ENCODE measurements at places on chromosomes 4 and X. TPM values are rescaled to one million over a fixed set of nuclear protein-coding genes. Genes with fewer than 3 reads are reported as not detected.

Gene KLB
- not detected for total RNA-seq

DNA sequence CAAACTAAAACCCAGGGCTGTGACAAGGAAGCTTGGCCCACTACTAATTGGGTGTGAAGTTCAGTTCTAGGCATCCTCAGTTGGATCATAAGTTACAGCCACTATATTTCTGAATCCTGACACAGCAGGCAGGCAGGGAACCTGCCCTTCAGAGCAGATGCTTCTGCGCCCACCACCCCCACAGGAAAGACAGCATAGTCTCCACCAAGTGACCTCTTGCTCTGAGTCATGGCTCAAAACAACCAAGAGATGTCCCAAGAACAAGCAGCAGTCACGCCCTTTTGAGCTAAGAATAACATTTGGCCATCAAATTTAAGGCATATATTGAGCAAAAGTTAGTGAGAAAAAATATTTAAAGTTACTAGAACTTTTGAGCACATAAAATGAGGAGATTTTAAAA lies 170.7 kb upstream of the SMARCAD1 start:
- DNase-seq, result no peak
- no peaks in the 10 kb centered on the region for H3K27me3 ChIP-seq
- no peaks in the 10 kb centered on the region for H3K36me3 ChIP-seq
- H3K27ac ChIP-seq, result no peak overlapping the region

DNA sequence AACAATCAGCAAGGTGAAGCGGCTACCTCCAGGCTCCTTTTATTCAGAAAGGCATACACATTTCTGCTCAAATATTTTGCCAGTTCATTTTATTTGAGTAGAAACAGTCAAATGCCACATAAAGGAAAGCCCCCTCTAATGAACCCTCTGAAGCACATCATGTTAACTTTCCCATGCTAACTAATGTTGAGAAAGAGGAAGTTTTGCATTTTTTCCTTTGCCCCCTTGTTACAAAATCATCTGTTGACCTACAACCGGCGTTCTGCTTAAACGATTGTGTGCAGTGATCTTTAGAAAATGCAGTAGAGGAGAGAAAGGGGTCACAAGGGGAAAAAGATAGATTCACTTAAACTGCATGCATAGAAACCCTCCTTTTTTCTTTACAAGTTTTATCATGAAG lies 25.2 kb upstream of the ATXN3L start:
- H3K4me3 ChIP-seq, result no peak overlapping the region
- no peak for DNase-seq
- no peaks in the 10 kb centered on the region for H3K36me3 ChIP-seq
- no peak overlapping the region for H3K27ac ChIP-seq

DNA sequence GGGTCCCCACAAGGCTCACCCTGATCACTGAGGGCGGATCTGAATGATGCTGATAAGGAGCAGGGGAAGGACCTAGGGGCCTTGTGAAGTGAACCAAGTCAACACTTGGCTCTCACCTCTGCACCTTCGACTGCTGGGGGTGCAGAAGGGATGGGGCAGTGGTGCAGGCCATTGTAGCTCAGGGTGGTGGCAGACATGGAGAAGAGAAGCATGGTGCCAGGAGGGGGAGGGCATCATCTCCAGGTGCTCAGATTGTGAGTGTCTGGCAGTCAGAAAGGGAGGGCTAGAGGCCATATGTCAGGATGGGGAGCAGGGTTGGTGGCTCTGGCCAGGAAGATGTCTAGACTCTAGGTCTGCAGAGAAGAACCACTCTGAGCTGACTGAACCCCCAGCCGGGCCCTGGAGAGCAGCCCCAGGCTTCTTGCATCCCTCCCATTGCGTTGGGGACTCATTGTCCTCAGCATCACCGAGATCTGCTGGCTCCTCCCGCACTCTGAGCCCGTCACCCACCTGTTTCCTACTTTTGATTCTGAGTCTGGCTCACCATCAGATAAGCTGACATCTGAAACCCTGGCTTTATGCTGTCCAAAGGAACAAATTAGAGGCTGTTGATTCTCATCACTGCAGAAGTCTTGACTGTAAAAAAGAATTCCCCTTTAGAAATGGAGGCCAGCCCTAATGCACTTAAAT lies 3.8 kb downstream of the APLN start:
- peaks cover 56% of the 10 kb centered on the region for H3K27me3 ChIP-seq
- H3K36me3 ChIP-seq, result no peaks in the 10 kb centered on the region
- H3K4me3 ChIP-seq, result no peak overlapping the region

DNA sequence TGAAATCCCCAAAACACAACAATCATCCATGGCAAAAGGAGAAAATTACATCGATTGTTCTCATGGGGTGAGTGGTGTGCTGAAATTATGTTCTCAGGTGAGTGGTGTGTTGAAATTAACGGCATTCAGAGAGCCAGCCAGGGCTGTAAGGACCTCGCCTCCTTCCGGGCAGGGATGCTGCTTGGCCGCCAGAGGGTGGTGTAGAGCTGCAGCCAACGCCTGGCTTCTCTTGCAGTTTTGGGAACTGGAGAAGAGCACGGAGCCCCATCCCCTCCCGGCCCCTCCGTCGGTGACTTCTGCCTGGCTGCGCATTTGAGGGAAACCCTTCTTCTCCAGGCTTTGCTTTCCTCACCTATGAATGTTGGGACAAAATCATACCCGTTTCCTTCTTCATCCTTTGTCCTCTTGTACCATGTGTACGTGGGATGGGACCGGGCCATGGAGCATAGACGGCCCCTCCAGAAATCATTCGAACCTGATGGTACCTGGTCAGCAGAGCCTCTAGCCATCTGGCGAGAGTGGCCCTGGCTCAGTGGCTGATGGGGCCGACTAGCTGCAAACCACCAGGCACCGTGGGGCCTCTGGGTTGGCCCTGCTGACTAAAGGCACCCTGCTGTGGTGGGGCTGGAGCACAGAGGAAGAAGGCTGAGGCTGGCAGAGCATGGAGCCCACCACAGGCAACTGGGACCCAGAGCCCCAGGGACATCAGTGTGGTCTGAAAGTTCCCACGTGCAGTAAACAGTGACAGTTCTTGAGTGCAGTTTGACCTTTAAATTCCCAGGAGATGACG lies 28.4 kb downstream of the TRMT44 start:
- H3K4me1 ChIP-seq, result no peaks in the 10 kb centered on the region
- H3K27me3 ChIP-seq, result no peaks in the 10 kb centered on the region
- H3K36me3 ChIP-seq, result no peaks in the 10 kb centered on the region

DNA sequence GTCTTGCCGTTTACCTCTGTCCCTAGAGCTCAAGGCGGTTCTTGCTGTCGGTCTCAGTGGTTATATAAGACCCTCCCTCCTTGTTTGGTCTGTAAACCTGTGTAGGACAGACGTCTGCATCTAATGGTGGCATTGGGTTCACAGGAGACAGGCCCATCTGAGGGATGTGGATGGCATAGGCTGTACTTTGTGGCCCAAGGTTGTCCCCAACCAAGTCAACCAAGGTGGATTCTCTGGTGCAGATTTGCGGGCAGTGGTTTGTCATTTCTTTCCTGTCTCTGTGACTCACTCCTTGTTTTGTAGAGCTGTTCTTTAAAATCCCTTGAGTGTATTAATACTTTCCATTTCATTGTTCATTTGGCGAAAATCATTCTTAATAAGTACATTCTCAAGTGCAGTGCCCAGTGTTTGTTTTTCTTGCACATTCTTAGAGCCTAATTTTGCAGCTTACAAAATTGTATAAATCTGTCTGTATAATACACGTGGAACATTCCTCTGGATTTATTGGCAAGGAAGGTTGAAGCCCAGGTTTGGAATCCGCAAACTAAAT lies 68.0 kb upstream of the TLR2 start:
- H3K36me3 ChIP-seq, result peaks cover 6% of the 10 kb centered on the region
- H3K4me3 ChIP-seq, result no peak overlapping the region
- H3K27me3 ChIP-seq, result no peaks in the 10 kb centered on the region
- peaks cover 23% of the 10 kb centered on the region for H3K4me1 ChIP-seq
- no peak for DNase-seq
- no peak overlapping the region for H3K27ac ChIP-seq

DNA sequence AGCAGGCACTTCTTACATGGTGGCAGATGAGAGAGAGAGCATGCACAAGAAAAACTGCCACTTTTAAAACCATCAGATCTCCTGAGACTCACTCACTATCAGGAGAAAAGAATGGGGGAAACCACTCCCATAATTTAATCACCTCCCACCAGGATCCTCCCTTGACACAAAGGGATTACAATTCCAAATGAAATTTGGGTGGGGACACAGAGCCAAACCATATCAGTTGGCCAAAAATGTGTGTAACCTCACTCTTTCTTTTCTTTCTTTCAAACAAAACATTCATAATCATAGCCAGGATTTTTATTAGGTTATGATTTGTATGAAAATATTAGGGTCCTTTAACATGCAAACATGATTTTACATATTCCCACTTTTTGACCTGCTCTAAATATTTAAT lies 222.1 kb downstream of the PCDH18 start:
- DNase-seq, result no peak
